Neural crest cell (in vitro differentiated cells): ENCODE measurements at places on chromosomes 11 and 22. TPM values are rescaled to one million over a fixed set of nuclear protein-coding genes. Genes with fewer than 3 reads are reported as not detected.

Gene C1QTNF5
- total RNA-seq: 1.9 and 2.1 TPM in 2 replicates

Gene SYCE3
- not detected in 2 replicates for total RNA-seq

Gene SAC3D1
- 32.3 and 32.7 TPM in 2 replicates for total RNA-seq

Gene OR5L2
- total RNA-seq: not detected in 2 replicates

Gene DCPS
- total RNA-seq: 22.9 and 23.3 TPM in 2 replicates

Gene APOBEC3F
- total RNA-seq: 5.9 and 6.7 TPM in 2 replicates

Gene RTN4R
- 17.9 and 19.0 TPM in 2 replicates for total RNA-seq

Gene HBB
- total RNA-seq: not detected in 2 replicates

Gene UCP3
- 4.0 TPM in 2 replicates for total RNA-seq

Gene OSM
- total RNA-seq: not detected in 2 replicates

Gene EHF
- not detected in 2 replicates for total RNA-seq

Gene AMPD3
- total RNA-seq: 1.8 and 2.2 TPM in 2 replicates

Gene OR8A1
- total RNA-seq: not detected in 2 replicates

Gene INS
- not detected in 2 replicates for total RNA-seq

Gene SESN3
- 77.8 and 80.8 TPM in 2 replicates for total RNA-seq

Gene NXPE1
- total RNA-seq: not detected in 2 replicates

Gene EMSY
- 39.1 and 40.1 TPM in 2 replicates for total RNA-seq

Gene APLNR
- total RNA-seq: 3.0 and 3.9 TPM in 2 replicates

Gene PHLDB1
- 108 and 120 TPM in 2 replicates for total RNA-seq

Gene SLC22A6
- total RNA-seq: not detected in 2 replicates

Gene C22orf42
- total RNA-seq: not detected in 2 replicates

Gene TRMU
- 86.4 and 87.0 TPM in 2 replicates for total RNA-seq

Gene ATF4
- total RNA-seq: 363 and 364 TPM in 2 replicates

Gene MMP27
- not detected in 2 replicates for total RNA-seq

Gene CCDC73
- total RNA-seq: not detected in 2 replicates

Gene ASPHD2
- total RNA-seq: 4.5 and 4.9 TPM in 2 replicates
